ENCODE measurements at places on chromosomes 3 and 15.

- peak; percentile 37 for DNase-seq
These were observed 2.0 kb upstream of the GP9 start for GRCh38 chr3:129058441-129059200.

GRCh38 chr3:189500798-189501495, 130.2 kb upstream of the TP63 start:
- no peak for DNase-seq

GRCh38 chr3:17301271-17301670, 416.5 kb downstream of the PLCL2 start:
- no peak for DNase-seq

DNA sequence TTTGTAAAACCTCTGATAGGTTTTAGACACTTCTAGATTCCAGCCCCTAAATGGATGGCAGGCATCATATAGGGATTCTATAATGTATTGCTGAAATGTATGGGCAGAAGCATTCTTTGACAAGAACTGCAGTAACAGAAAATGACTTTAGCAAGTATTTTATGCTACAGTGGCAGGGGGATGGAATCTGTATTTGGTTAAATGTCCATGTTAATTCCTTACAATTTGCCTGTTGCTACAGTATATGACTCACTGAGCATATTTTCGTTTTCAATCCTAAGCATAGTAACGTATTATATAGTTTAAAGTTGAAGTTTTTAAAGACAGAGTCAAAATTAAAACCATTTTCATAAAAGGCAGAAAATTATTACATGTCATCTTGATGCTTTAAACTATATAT, 150.1 kb downstream of the MEX3B start:
- DNase-seq: no peak

DNA sequence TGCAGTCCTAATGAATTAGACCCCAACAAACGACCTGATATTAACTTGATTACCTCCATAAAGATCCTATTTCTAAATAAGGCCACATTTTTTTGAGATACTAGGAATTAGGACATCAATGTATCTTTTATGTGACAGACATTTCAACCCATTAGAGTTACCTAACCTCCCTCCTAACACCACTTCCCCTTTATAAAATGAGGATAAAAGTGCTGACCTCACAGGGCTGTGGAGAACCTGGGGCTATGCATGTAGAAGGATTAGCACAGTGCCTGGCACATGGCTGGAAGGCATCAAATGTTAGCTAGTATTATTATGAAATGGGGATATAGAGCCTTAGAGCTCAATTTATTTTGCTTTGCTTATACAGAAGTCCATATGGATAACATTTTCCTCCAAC, 53.5 kb upstream of the LRRN1 start:
- no peak for DNase-seq

GRCh38 chr3:14481646-14482036, 58.5 kb downstream of the GRIP2 start:
- no peak for DNase-seq

- peak; percentile 66 for DNase-seq
These were observed 18.6 kb upstream of the TICRR start for GRCh38 chr15:89556413-89557262.

GRCh38 chr15:33068511-33068990, 126.0 kb downstream of the FMN1 start:
- peak; percentile 81 for DNase-seq

- no peak for DNase-seq
These were observed 175.4 kb upstream of the GBE1 start for GRCh38 chr3:81936817-81937216.

DNA sequence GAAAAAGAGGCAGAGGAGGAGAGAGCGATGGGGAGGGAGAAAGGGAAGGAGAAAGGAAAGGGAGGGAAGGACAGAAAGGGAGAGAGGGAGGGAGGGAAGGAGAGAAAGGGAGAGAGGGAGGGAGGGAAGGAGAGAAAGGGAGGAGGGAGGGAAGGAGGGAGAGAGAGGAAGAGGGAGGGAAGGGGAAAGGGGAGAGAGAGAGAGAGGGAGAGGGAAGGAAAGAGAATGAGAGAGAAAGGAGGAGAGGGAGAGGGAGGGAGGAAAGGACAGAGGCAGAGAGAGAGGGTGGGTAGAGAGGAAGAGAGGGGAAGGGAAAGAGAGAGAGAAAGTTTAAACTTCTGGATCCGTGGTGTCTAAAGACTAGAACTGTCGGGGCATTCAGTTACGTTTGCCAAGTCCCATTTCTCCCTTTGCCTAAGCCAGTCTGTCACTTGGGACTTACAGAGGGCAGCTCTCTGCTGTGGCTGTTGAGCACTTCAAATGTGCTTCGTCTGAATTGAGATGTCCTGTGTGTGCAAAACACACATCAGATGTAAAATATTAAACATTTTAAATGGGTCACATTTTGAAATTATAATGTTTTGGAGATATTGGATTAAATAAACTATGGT, 62.6 kb downstream of the PLXNA1 start:
- no peak for DNase-seq

DNA sequence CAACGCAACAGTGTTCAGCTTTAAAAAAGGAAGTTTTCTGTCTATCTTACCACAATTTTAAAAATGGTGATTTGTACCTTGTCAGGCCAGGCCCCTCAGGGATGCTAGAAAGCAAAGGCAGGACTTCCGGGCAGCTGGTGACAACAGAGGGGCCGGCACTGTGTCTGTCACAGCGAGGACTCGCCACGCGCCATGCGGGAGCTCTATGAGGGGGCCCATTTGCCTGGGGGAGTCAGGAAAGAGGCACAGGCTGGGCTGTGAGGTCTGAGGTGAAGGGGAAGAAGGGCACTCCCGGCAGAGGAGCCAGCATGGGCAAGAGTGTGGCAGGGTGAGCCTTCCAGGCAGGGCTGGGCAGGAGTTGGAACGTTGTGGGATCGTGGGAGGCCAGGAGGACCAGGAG, 7.0 kb downstream of the IQSEC1 start:
- DNase-seq: no peak

DNA sequence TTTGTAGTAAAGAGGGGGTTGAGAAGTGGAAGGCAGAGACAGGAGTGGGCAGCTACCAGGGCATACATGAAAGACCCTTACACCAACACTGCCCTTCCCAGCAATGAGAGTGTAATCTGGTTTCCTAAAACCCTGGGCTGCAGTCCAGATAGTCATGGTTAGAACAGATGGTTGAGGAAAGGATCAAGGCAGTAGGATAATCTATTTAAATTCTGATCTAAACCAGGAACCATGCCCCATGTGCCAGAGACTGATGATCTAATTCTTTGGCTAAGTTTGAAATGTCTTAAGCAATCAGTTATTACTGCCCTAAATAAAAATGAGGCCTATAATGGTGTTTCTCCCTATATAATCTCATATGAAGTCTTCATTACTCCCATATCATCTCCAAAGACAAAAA, 59.6 kb downstream of the PRTG start:
- no peak for DNase-seq

- no peak for DNase-seq
These were observed 429.7 kb downstream of the RAP2B start for GRCh38 chr3:153591561-153592245.

- DNase-seq: no peak
These were observed 1035.9 kb downstream of the PLOD2 start for GRCh38 chr3:145124900-145125678.

GRCh38 chr3:124916837-124917409, 17.6 kb downstream of the MUC13 start:
- no peak for DNase-seq

- no peak for DNase-seq
These were observed 44.3 kb upstream of the DYNC1LI1 start for GRCh38 chr3:32614956-32615355.

- no peak for DNase-seq
These were observed 27.1 kb upstream of the MAP3K13 start for GRCh38 chr3:185335799-185336198.

DNA sequence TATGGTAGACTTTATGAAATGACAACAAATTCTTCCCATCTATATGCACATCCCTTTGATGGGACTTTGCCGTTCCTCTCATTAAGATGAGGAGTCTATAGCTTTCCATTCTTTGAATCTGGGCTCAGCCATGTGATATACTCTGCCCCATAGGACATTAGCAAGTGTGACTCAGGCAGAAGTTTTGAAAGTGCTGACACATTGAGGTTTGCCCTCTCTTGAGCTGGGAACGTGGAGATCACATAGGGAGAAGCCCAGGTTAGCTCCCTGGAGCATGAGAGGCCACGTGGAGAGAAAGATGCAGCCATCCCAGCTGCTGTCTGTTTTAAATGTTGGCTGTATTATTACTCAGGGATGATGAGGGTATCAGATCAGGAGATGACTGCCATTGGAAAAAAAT, 67.7 kb upstream of the OXTR start:
- DNase-seq: no peak

DNA sequence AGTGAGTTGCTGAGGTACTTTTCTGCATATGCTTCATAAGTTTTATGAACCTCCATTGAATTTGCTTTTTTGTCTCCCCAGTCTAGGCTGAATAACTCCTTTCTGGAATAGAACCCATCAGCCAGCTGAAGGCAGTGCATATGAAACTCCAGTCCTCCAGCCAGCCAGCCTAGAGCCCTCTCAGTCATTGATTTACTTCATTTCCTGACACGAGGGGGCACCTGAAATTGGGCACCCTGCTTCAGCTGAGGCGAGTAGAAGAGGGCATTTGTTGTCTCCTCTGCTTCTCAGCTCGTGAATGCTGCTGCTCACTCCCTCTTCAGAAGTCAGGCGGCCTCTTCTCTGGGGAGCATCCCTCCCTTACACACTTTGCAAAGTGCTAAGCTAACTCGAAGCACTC, 32.5 kb downstream of the CHST2 start:
- no peak for DNase-seq

DNA sequence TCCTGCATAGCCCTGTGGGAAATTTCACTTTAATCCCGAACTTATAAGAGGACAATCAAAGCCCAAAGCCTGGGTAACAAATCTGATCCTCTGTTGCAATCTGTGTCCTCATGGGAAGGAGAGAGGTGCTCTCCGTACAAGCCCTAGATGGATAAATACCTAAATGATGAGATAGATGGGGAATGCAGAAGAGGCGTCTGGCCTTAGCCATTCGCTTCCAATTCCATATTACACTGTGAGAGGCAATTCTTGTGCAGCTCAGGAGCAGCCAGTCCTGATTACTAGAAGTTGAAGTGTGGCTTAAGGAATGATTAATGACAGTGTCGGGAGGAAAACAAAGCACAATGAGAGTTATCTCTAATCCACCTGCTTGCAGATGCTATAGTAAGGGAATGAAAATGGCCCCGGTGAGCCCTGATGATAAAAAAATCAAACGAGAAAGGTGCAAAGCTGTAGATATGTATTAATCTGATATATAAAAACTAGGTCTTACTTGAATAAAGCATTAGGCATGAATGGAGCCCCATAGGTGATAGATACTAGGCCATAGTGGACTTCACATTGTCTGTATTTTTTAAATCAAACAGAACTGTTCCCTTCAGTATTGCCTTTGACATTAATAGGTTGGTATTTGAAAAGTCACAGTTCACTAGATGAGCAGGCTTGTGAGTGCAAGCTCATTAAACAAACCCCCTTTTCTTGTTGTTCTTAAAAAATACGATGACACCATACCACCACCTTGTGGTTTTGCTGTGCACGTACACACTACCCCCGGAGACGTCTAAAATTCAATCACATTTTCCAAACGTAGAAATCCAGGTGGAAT, 54.2 kb upstream of the TMCO5A start:
- DNase-seq: peak; percentile 17
